ENCODE measurements at places on chromosomes 2 and 18. TPM values are rescaled to one million over a fixed set of nuclear protein-coding genes. Genes with fewer than 3 reads are reported as not detected.

Gene SPP2
- not detected for polyA plus RNA-seq

DNA sequence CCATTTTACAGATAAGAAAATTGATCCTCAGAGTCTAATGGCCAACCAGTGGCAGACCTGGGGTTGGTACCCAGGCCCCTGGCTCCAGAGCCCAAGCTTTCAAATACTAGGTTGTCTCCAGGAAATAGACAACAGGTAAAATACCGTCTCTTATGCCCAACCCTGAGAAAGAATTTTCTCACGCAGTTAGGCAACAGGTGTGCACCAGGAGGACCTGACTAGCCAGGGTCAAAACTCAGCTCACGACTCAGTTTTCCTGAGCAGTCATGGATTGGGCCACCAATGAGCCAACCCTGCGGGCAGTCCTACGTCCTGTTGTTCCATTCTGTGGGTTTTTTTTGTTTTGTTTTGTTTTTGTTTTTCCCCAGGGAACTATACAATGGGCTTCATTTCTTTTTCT, 13.5 kb downstream of the TRIB2 start:
- no peak for DNase-seq

- DNase-seq: no peak
Observed at GRCh38 chr2:85926931-85927661, 38.3 kb upstream of the ST3GAL5 start.

Gene CXCR4
- polyA plus RNA-seq: 31.8 TPM

DNA sequence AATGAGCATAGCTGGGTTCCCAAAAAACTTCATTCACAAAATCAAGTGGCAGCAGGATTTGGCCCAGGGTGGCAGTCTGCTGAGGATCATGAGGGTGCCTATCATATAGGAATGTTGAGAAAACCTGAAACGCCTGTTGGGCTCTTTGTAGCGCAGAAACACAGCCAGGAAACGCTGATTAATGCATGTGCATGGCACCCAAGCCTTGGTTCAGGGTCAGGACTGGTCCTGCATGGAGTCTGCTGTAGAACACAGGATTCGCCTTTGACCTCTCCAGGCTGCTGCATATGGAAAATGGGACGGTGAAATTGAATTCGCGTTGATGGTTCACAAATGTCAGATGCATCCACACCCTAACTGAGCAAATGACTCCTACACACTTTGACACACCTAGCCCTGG, 227.9 kb upstream of the COPS8 start:
- DNase-seq: no peak

DNA sequence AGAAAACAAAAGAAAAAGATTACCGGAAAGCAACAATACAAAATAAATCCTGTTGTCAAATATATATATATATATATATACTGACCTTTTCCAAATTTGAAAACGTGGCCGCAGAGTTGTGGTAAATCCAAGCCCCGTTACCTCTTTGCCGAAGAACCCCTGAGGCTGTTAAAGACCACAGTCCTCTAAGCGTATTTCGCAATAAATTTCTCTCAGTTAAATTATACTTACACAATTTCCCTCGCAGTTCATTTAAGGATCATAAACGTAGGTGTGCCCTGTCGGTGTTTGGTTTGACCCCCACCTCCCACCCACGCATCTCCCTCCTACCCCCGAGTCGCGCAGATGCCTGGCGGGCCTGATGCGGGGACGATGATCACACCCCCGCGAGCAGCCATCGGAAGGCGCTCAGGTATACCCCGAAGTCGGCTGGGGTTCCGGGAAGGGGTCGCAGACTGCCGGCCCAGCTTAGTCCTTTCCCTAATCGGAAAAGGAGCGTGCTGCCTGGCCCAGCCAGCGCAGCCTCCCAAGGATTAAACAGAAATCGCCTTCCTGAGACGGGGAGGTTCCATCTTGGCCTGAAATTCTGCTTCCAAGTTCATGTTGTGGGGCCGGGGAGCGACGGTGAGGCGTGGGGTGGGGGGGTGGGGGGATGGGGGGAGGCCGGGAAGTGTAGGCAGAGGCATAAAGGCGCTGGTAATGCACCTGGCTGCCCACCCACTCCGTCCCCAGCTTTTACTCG, 2.9 kb upstream of the MEIS1 start:
- DNase-seq: peak; percentile 30

- no peak for DNase-seq
Observed at GRCh38 chr2:101725515-101726192, 28.1 kb downstream of the MAP4K4 start.

Gene GKN1
- 0.22 TPM for polyA plus RNA-seq
